Progenitor cell of endocrine pancreas (in vitro differentiated cells): ENCODE measurements at places on chromosomes 1 and 21.
A peak's percentile ranks its signal among the peaks of the same experiment; 100 is the strongest.

DNA sequence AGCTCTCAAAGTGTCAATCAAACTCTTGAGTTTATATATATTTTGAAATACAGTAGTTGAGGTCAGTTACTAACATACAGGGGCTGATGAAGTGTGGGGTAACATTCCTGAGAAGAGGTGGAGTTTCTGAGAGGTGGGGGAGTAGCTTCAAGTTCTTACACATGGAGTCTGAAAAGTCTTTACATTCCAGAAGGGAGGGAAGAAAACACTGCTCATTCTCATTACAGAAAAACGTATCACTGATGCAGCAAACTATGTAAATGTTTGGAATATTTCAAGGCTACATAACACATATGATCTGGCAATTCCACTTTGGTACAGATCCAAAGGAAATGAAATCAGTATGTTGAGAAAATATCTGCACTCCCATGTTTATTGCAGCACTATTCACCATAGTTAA, 1065.8 kb upstream of the B3GALT2 start:
- no peak for DNase-seq

DNA sequence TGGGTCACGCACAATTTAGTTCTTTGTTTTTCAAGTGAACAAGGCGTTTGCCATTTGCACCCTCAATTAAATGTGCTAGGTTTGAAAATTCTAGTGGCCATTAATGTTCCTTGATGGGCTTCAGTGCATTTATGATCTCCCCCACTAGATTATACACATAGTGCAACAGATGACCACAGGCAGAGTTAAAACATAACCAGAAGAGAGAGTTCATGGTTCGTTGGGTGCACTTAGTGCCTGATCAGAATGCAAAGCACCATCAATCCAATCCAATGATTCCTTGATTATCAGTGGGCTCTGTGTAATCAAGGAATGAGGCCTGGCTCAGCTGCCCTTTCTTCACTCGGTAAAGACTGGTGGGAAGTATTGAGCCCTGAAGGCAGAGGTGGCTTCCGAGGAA, 334.5 kb downstream of the PRDM2 start:
- DNase-seq = no peak

- DNase-seq = peak; percentile 17
These were observed 29.4 kb upstream of the TRIM17 start for GRCh38 chr1:228445843-228446650.

DNA sequence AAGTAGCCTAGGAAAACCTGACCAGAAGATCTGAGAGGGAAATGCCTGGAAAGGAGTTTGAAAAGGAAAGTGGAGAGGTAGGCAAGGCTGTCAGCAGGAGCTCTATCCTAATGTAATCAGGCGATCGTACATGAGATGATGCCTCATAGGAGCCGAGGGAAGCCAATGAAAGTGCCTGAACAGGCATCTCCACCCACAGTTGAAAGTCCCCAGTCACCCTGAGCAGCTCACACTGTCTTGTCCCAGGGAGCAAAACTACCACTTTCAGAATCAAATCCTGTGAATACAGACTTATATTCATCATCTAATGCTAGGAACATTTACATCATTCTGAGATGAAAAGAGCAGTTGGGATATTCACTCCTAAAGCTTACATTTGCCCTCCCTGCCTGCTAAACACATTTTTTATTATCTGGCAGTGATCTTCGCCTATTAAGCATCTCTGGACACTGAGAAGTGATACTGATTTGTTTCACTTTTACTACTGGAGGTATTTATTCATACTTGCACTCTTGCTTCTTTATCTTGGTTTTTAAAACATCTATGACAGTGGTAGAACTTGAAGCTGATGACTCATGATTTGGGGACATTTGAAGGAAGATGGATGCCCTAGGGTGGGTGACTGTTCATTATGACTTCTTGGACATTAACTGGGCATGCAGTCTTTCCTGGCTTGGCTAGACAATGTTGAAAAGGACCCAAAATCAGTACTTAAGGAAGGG, 221.6 kb downstream of the SEC16B start:
- DNase-seq = no peak

- no peak for DNase-seq
These were observed 9.4 kb downstream of the USP16 start for GRCh38 chr21:29033871-29034270.

- DNase-seq = no peak
These were observed 214.2 kb upstream of the DMRTA2 start for GRCh38 chr1:50637460-50637859.
